Stimulated activated CD4-positive, alpha-beta T cell treated with anti-CD3 and anti-CD28 coated beads, TNF-alpha, amount 100 ng/mL, for 48 hours (primary cell): ENCODE measurements at places on chromosomes 7 and 10.

DNA sequence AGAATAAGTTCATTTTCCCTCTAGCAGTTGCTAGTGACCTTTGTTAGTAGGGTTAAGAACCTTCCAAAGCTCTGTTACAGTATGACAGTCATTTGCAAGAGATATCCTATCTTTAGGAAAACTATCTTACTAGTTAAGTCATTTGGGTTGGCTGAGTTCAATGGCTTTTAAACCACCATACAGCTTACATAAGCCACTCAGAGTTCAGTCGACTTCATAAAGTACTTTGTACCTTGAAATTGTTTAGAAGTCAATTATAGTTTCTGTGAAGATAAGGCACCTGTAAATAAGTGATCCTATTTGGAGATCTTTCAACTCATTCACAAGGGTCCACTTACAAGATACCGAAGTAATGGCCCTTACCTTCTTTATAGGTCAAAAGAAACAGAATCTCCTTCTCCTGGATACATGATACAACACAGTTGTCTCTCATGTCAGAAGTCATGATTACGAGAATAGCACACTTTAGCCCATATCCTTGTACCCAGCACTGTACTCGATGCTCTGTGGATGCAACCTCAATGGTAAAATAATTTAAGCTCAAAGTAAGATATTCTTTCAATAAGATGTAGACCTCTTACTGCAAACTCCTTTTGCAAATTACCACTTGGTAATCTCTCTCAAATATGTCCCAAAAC is 11.9 kb upstream of the ABCC2 start:
- DNase-seq: no peak

GRCh38 chr7:15334536-15335263 is 227.1 kb downstream of the AGMO start:
- no peak for DNase-seq

DNA sequence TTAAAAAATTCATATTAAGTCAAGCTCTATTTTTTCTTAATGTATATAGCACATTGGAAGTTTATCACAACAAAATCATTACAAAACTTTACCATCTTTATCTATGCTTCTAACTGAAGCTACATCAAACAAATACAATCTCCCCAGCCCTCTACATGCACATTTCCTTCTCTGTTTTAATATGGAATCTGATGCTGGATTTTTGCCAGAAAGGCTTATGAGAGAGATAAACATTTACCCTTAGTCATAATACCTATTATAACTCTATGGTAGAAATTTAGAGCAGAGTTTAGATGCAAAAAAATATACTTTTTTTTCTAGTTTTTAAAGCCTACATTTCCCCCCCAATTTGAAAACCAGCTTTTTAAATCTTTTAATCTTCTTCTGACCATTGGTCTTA is 1198.6 kb downstream of the GATA3 start:
- DNase-seq: no peak

GRCh38 chr7:37212051-37212450 is 236.6 kb downstream of the ELMO1 start:
- no peak for DNase-seq
